ENCODE measurements at places on chromosomes 16 and 17.

DNA sequence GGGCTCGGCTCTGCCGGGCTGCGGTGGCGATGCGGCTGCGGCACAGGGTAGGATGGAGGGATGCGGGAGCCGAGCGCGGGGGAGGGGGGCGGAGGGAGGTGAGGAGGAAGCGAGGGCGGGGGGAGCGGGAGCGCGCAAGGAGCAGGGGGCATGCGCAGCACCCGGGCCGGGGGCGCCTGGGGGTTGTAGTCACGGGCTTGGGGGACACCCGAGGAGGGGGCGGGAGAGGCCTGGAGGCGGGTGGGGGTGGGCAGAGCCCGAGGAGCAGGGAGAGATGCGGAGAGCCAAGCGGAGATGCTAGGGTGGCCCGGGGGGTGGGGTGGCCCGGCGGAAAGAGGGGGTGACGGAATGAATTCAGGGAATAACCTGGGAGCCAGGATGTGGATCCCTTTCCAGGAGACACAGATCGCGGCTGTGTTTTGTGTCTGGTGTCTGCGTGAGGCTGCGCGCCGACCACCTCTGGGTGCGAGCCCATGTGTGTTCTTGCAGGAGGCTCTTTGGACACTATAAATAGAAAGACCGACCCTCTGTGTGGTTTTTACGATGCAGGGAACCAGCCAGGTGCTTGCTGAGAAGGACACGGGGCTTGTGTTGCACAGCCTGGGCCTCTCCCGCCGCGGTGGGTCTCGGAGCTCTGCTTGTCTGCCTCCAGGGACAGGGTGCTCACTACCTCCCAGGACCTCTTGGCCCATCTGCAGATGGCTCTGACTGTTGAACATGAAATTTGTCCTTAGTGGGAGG, at the start of gene STX1B:
STX1B (minus strand) TSS at position 54 of the 741 bp plus-strand sequence. CDS start 242 bp downstream, outside the sequence.
- DNase-seq, result peak; percentile 45

- no peak for DNase-seq
Measured at GRCh38 chr16:3295783-3296182, 9.4 kb downstream of the TIGD7 start.

DNA sequence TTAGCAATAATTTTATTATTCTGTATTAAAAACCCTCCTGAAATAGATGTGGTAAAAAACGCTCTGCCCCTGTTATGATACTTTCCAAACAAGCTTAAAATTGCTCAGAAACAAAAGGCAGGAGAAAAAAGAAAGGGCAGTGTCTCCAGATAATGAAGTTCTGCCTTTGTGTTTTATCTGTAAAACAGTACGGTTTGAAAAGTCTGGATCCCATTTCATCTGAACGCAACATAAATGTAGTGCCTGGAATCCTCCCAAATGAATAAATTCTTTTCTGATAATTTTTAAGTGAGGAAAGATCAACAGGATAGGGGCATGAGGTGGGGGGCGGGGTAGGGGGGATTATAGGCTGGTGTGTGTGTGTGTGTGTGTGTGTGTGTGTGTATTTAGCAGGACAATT, 87.5 kb upstream of the SOX9 start:
- DNase-seq, result no peak

DNA sequence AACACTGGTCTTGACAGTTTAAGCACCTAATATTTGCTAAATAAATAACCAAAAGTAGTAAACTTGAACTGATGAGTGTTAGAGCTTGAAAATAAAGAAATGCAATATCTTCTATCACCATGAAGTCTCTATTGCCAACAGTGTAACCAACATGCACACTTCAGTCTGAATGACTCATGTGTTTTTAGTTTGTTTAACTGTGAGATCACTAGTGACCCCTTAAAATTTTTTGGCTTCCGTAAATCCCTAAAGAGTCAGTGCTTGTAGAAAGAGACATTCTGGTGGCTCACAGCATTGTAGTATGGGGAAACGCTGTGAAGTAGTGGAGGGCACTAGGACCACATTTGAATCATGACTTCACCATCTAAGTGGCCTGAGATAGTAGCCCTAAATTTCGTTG, 341.1 kb downstream of the PMP22 start:
- no peak for DNase-seq

DNA sequence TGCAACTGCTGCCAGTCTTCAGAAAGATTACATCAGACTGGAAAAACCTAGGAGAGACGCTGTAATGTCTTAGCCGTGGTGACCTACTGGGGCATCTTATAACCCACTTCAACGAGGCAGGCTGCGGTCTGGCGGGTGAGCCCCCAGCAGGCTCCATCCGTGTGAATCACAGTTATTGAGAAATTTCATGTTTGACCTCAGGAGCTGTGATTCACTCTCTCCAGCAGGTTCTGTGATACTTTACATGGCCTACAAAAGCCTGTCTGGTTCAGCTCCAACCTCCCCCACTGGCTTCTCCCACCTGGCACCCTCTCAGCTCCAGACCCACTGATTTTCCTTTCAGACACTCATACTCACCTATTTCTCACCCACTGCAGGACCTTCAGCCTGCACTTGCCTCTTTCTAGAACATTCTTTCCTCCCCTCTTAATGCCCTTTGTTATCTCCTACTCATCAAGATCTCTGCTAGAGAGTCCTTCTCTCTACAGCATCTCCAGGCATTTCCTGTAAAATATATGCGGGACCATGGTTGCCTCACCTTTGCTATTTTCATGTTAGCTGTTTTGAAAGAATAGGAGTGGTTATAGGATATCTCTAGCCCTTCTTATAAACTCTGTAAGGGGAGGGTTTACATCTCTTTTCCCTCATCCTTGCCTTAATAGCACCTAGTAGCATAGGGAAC, 227.9 kb downstream of the MAF start:
- peak; percentile 57 for DNase-seq

GRCh38 chr16:84279881-84280280, 14.8 kb upstream of the WFDC1 start:
- DNase-seq, result no peak

- no peak for DNase-seq
Measured at GRCh38 chr16:26700250-26700649, 366.5 kb upstream of the C16orf82 start.

DNA sequence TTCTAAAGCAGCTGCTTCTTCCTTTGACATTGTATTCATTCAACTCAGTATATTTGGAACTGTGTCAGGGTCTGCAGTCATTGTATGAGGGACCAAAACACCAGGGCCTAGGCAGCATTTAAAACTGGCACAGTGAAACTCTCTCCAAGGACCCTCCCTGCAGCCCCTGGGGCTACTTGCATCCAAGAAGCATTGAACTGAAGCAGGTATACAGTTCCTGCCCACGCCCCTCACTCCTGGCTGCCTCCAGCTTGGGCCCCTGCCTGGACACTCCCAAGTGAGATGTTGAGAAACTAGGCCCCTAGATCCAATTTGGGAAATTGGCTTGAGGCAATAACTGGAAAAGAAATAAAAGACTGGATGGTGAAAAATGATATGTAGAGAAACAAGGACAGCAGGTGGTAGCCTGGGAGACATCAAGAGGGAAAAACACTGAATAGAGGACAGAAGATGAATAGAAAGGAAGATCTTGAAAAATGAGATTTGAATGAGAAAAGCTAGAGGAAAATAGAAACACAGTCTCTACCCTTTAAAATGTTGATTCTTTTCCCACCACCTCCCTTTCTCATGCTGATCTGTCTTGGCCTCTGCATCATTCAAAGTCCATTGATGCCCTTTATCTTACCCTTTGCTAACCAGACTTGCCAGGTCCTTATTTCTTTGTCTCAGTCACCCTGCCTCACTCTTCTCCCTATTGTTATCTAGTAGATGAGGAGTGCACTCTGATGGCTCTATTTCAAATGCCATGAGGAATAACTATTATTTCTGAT, 368.8 kb upstream of the CDH8 start:
- no peak for DNase-seq

- peak; percentile 82 for DNase-seq
Measured at GRCh38 chr17:82019690-82020571, 2.7 kb downstream of the CENPX start.

DNA sequence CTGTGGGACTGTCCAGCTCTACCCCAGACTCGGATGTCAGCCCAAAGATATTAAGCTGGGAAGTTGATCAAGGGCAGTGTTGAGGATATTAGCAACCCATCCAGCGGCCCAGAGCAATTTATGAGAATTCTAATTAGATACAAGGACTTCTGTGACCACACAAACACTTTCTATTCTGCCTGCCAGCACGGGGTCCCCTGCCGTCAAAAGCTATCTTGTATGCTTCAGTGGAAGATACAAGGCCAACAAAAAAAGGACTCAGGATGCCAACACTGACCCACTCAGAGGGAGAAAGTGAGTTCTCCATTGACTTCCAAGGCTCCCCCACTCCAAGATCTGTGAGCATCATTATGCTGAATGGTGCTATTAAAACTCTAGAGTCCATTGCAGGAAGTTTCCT, 390.7 kb downstream of the GRIN2A start:
- DNase-seq, result no peak

- no peak for DNase-seq
Measured at GRCh38 chr16:86569701-86570447, 3.2 kb downstream of the FOXC2 start.

- no peak for DNase-seq
Measured at GRCh38 chr17:19651451-19652238, 3.1 kb downstream of the ALDH3A2 start.

GRCh38 chr16:75921281-75921680, 195.0 kb upstream of the CPHXL start:
- no peak for DNase-seq

- DNase-seq, result no peak
Measured at GRCh38 chr16:6125483-6126259, 1028.1 kb upstream of the EEF2KMT start.

GRCh38 chr16:21222495-21223337, 10.8 kb upstream of the ANKS4B start:
- DNase-seq, result no peak

- DNase-seq, result peak; percentile 83
Measured at GRCh38 chr16:56657555-56658326, at the start of gene MT1F. Gene MT1F (plus strand): TSS chr16:56657959. CDS start chr16:56658059, 100 bp downstream.

- DNase-seq, result no peak
Measured at GRCh38 chr16:83530293-83530692, 277.5 kb upstream of the HSBP1 start.

DNA sequence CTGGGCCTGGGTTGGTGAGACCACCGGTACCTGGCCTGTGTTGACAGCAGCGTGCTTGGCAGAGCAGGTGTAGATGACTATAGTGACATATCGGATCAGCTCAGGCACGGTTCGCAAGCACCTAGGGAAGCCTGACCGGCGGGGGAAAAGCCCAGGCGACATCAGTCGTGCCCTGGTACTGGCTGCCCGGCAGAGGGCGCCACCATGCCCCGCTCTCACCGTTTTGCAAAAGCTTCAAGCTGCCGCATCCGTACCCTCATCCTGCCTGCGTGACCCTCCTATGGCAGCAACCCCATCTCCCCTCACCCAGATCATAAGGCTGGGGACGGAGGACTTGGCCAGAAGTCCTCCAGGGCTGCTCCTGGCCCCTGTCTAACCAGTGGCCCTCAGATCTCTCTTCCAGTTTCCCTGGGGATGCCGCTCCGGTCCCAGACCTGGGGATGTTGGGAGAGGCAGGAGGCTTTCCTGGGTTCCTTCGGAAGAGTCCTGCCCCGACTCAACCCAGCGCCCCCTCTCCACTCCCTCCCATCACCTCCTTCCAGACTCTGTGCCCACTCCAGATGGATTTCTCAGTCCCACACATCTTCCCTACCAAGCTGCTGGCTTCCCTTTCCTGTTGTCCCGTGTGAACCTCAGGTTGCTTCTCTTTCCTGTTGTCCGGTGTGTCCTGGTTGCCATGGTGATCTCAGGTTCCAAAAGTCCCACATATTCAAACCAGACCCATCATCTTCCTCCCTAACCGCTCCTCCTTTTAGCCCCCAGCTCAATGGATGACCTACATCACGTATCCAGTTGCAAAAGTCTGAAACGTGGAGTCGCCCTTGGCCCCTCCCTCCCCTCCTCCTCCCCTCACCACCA, 13.7 kb downstream of the ALOX12B start:
- DNase-seq, result peak; percentile 90

DNA sequence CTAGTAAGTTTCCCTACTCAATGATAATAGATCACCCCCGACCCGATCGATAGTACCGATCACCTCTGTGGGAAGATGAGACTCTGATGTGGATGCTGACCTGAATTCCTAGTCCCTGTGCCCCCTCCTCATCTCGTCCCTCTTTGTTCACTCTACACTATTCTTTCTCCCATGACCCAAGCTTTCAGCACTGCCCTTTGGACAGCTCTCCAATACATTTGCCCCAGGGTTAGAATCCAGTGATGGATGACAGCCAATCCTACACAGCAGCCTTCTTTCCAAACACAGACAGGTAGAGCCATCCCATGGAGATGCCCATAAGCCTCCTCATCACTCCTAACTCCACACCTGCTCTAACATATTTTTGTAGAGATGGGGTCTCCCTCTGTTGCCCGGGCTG, 141.1 kb downstream of the GSG1L start:
- DNase-seq, result no peak

- DNase-seq, result no peak
Measured at GRCh38 chr17:73788111-73788510, 143.9 kb upstream of the SDK2 start.

DNA sequence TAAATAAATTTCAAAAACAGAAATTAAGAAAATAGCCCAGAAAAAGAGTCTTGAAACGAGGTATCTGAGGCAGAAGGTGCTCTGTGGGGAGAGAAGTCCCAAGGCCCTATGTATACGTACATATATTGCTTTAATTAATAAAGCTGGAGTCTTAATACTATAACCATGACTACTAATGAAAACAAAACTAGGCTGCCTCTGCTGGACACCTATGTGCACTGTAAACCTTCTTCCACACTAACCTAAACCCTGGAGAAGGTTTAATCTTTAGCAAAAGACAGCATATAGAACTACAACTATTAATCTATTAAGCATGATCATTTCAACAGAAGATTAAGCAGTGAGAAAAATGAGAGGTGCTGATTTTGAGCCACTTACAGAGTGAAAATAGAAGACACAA, 153.9 kb upstream of the C17orf78 start:
- no peak for DNase-seq

DNA sequence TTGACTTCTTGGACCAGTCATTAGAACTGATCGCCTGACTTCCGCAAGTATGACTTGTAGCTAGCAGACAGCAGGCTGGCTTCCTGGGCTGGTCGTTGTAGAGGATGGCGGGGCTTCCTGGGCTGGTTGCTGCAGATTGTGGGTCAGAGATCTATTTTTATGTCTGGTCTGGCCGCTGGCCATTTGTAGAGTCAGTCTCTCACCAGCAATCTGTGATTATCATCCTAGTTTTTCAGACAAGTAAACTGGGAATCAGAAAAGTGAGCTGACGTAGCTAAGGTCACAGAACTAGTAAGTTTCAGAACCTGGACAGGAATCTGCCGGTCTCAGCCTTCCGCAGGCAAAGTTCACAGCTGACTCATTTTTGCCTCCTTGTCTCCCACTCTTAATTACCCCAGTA, 19.1 kb downstream of the GPR142 start:
- DNase-seq, result no peak

GRCh38 chr16:74682556-74682955, 15.9 kb upstream of the RFWD3 start:
- no peak for DNase-seq

Data from activated CD4-positive, alpha-beta T cell treated with anti-CD3 and anti-CD28 coated beads, Interleukin-2, amount 50 U/mL, for 48 hours (primary cell).